GOT3 (cell line): ENCODE measurements at places on chromosomes 4 and X.

DNA sequence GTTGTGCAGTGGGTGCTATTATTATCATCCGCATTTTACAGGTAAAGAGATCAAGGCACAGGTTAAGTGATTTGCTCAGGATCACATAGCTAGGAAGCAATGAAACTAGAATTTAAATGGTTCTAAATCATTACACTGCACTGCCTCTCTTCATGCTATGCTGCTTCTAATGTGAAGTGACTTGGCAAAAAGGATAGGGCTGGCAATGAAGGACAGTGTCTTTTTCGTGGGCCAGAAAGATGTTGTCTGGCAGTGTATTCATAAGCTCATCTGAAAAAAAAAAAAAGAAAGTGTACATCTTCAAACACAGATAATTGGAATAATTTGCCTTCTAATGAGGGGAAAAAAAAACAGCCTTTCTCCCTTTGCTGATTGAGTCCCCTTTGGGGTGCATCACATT is 132.2 kb upstream of the FUNDC1 start:
- DNase-seq = no peak

DNA sequence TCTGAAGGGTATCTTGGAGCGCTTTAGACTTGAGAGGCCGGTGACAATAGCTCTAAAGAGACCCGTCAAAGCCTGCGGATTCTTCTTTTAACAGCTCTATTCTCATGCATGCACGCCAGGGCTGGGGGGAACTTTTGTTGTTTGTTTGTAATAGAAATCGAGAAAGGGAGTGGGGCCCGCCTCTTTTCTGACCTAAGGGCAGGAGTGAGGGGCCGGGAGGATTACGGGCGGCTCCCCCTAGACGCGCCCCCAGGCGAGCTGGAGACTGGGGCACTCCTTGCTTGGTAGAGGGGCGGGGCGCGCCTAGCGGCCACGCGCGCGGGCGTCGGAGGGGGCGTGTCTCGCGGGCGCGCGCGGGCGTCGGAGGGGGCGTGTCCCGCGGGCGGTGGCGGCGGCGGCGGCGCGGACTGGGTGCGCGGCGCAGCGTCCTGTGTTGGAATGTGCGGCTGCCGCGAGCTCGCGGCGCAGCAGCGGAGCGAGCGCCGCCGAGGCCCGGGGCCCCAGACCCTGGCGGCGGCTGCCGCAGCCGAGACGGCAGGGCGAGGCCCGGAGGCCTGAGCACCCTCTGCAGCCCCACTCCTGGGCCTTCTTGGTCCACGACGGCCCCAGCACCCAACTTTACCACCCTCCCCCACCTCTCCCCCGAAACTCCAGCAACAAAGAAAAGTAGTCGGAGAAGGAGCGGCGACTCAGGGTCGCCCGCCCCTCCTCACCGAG is at the start of gene REST:
REST (plus strand) TSS at position 412 of the 717 bp plus-strand sequence. CDS start 2,739 bp downstream, outside the sequence.
- DNase-seq = peak; percentile 1

GRCh38 chr4:1155314-1155713 is 17.1 kb downstream of the SPON2 start:
- no peak for DNase-seq

DNA sequence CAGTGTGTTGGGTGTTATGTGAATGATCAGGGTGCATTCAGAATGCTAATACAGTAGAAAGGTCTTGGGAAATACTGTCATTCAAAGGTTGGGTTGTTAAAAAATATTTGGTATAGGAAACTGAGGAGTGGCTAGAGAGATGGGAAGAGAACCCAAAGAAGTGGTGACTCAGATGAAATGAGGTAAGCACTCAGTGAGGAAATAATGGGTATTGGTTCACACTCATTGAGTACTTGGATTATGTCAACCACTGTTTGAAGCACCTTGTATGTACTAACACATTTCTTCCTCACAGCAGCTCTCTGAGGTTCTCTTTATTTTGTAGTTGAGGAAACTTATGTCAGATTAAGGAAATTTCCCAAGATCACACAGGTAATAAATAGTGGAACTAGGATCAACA is 40.8 kb upstream of the NUDT6 start:
- no peak for DNase-seq

- no peak for DNase-seq
These were observed 131.6 kb upstream of the TENM3 start for GRCh38 chr4:182111586-182111985.

DNA sequence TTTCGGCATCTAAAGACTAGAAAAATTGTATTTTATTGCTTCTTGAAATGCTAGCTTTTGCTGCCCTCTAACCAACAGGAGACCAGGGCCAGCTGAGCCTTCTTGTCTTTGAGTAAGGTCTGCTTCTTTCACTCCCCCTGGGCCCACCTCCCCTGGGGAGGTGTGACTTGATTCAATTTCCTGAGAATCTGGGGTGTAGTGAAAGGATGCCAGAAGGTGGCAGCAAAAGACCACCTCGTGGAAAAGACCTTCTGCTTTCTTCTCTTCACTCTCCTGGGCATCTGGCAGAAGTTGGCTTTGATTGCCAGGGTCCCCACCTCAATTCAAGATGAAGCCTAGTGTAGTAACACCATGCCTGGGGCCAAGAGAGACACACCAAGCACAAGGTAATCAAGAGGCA is 96.5 kb upstream of the MAOA start:
- DNase-seq = no peak

- DNase-seq = no peak
These were observed 30.5 kb upstream of the LIMCH1 start for GRCh38 chr4:41507291-41507947.

DNA sequence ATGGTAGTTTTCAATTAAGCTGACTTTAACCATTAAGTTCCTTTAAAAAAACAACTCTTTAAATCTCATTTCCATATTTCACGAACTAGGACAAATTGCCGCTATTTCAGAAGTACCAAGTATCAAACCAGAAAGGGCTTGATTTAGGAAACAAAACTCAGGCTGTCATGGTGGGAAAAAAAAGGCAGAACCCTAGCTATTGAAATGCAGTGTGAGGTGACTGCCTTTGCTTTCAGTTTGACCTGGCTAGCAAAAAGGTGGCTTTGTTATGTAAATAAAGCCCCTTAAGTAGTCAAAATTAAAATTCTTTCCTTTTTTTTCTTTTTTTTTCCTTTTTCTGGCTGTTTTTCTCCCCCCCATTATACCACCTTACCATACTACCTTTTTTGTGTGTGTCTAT is 40.6 kb upstream of the CYP2U1 start:
- DNase-seq = no peak

DNA sequence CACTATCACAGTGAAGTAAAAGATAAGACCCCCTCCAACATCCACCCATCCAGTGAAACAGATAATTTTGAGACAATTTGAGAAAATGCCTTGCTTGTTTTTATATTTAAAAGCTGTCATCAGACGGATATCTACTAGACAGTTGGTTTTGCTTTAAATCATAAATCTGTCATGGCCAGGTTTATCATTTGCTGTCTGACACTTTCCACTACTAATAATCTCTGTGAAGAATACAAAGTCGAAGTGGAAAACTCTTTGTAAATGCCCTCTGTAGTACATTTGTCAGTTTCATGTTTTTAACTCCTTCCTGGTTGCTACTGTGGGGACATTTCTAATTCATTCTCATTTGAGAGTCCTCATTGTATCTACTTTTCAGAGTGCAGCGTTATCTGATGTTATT is 1606.2 kb upstream of the PCDH7 start:
- no peak for DNase-seq

GRCh38 chr4:148044089-148044911 is 312.4 kb downstream of the ARHGAP10 start:
- no peak for DNase-seq

DNA sequence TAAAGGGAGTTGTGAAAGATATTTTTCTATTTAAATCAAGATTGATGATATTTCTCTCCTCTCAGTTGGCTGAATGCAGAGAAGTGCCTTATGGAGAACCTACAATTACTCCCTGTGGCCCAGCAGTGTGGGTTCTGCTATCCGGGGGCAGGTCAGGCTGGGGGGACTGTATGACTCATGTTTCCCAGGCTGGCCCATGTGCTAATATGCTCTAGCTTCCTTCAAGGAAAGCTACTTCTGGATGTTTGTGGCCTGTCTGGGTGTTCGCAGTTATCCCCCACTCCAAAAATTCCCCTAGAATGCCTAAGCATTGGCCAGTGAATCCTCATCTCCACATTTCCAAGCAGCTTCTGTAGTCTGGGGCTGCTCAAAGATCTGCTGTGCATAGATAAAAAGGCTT is 58.9 kb upstream of the SPP1 start:
- DNase-seq = no peak

GRCh38 chr4:182698212-182698611 is 219.0 kb downstream of the DCTD start:
- no peak for DNase-seq

DNA sequence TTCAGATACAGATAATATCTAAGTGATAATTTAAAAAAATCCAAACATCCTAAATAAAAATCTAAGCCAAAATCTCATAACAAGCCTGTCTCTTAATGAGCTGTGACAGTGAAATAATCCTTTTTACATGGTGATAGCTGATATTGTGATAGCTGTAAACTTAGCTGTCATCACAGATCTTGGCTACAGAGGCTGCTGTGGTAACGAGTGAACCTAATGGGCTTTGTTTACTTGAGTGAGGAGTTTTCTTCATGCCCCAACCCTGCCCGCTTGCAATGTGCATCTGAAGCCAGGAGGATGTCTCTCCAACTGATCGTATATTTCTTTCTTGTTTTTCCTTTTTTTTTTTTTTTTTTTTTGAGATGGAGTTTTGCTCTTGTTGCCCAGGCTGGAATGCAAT is 41.5 kb upstream of the YTHDC1 start:
- no peak for DNase-seq

DNA sequence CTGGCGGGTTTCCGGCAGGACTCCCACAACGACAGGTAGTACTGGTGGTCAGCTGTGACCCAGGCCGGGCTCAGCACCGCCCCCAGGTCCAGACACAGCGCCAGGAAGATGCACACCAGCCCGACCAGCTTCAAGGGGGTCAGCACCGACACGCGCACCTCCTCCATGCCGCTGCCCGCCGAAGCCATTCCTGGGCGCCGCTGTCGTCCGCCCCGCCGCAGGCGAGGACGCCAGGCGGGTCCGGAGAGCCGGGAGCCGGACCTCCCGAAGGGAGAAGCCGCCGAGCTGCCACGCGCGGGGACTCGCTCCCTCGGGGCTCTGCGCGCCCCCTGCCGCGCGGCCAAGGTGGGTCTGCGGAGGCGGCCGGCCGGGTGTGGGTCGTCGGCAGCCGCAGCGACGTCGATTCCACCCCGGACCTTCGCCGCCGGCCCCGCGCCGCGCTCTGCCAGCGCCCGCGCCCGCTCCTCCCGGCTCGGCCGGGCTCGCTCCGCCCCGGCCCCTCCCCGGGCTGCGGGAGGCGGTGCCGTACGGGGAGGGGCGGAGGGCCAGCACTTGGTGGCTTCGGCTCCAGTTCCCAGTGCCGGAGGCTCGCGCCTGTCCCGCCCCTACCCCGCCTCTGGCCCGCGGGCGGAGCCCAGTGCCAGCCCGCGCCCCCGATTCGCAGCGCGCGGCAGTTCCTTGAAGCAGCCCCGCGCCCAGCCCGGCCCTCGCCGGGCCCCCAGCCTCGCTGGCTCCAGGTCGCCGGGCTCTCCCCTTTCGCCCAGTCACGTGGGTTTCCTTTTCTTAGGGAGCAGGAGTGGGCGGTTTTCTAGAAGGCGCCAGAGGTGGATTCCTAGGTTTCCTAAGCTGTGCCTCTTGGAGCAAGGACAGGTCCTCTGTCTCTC is at the start of gene TMEM47:
TMEM47 (minus strand) TSS at position 444 of the 884 bp plus-strand sequence; CDS start at position 188, 256 bp downstream.
- peak; percentile 21 for DNase-seq

GRCh38 chr4:86531440-86531839 is 62.7 kb upstream of the PTPN13 start:
- no peak for DNase-seq

DNA sequence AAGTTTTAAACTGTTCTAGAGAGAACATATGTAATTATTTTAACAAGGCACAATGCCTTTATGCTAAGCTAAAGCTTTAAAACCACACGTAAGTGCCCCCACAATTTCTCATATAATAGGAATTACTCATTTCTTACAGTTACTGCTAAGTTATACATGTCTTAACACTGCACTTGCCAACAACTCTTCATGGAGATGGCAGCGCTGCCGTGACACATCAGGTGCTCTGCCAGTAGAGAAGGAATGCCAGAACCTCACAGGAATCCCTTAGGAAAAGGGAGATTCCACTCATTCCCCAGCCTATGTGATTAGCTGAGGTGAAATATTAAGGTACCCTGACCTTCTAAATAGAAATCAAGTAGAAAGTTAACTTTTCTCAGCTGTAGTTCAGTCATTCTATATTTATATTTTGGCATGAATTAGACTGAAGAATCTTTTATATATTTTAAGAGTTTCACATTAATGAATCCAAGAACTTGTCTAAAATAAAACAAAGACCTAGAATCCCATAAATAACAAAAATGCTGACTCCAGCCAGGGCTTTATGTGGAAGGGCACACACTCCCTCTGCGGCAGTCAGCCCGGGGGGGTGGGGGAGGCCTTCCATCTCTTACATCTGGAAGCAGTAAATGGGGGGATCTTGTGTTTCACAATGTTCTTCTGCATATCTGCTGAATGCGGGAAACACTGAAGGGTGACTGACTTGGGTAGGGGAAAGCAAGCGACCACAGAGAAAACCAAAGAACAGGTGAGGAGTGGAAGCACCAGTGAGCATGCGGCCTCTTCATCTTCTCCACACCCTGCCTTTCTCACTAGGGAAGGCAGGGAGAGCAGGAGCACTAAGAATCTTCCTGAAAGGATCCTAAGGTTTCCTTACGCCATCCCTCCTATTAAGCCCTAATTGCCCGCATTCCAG is 23.7 kb downstream of the ACSL1 start:
- DNase-seq = no peak

GRCh38 chr4:1344696-1345095 is 2.3 kb upstream of the UVSSA start:
- DNase-seq = no peak

DNA sequence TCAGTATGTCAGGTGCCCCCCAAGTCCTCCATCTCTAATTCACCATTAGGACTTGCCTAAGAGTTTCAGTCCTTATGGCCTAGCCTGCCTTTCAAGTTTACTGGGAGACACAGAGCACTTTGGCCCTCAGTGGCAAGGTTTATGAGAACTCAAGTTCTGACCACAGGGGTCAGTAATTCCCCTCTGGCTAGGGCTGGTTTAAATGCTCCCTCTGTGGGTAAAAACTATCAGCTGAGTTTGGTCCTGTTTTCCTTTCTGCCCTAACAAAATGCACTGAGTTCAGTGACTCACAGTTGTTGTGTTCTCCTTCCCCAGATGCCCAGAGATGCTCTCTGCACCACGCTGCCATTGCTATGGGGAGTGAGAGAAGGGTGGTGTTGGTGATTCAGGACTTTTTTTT is 163.2 kb downstream of the RELL1 start:
- no peak for DNase-seq

- no peak for DNase-seq
These were observed at the start of gene CLNK for GRCh38 chr4:10684631-10685030. CLNK (minus strand) TSS chr4:10684768; CDS start chr4:10667869, 16,899 bp downstream.

- DNase-seq = no peak
These were observed 103.1 kb upstream of the LSM6 start for GRCh38 chr4:146072376-146072775.

- DNase-seq = no peak
These were observed 139.9 kb downstream of the RAB28 start for GRCh38 chr4:13344216-13344615.

- no peak for DNase-seq
These were observed 931 bp downstream of the DDX60 start for GRCh38 chr4:168317621-168318020.

DNA sequence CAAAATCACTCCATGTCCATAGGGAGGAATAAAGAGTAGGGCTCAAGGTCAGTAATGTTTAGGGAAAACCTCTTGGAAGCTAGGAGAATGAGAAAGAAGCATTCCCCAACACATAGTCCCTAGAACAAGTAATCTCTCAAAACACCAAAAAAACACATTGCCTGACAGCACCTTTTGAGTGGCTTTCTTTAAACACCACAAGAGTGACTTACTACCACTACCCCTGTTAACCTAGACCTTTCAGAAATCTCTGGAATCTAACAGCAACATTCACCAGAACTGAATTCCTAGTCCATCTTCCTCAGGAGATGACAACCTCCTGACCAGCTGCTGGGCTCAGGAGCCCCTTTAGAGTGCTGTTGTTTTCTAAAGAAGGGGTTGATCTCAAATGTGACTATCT is 142.2 kb downstream of the SOWAHB start:
- DNase-seq = no peak
